HFFc6 (cell line): ENCODE measurements at places on chromosomes 2 and 18. TPM values are rescaled to one million over a fixed set of nuclear protein-coding genes. Genes with fewer than 3 reads are reported as not detected.

DNAJC5G gene
- total RNA-seq: not detected in 3 replicates

GALNT5 gene
- total RNA-seq: 44.3 and 60.4 TPM in 2 replicates

AQP12B gene
- not detected in 3 replicates for total RNA-seq

POTEJ gene
- not detected in 3 replicates for total RNA-seq

GPAT2 gene
- 3.1 to 41.1 TPM (median 7.0 TPM) in 3 replicates for total RNA-seq

ZBTB7C gene
- not detected in 3 replicates for total RNA-seq

DNA sequence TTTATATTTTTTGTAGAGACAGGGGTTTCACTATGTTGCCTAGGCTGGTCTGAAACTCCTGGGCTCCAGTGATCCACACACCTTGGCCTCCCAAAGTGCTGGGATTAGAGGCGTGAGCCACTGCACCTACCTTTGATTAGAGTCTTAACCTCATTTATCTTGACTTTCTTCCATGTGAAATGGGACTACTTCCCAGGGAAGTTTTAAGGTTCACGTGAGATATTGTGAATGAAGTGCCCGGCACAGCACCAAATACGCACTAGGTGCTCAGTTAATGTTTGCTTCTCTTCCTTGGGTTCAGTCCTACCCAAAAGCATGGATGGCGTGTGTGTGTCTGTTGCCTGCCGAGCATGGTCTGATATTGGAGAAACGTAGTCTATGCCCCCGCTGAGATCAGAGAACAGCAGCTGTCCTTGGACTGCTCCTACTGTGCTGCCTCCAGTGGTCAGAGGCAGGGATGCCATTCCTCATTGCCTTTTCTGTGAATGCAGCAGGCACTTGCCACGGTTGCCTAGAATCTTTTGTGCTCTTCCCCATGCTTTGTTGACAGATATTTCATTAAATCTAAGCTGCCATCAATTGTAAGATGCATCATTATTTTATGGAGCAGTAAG, 12.3 kb upstream of the TFCP2L1 start:
- DNase-seq: peak; percentile 26

DNA sequence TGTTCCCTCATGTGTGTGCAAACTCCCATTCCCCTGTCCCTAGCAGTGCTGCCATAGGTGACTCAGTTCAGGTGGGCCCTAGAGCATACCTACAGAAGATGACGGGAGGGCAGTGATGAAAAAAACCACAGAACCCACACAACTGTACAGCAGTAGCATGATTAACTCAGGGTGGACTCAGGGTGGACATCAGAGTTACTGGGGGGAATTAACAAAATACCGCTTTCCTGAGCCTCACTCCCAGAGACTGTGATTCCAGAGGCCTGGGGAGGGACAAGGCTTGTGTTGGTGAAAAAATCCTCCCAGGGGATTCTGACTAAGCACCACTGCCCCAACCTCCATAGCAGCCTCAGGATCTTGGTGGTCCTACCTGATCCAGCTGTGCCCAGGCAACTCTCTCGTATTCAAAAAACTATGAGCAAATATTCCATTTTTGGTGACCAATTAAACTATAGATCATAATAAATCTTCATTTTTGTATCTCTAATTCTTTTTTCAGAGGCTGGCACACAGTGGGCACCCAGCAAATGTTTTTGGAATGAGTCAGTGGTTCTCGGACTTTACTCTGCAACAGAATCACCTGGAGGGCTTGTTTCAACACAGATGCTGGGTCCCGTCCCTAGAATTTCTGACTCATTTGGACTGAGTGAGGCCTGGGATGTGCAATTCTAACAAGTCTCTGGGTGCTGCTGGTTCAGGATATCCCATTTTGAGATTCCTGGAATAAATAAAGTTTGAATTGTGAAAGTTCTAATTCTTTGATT, 84.1 kb upstream of the NABP1 start:
- DNase-seq: peak; percentile 60

- DNase-seq: no peak
Measured at GRCh38 chr2:74314107-74314506, 29.1 kb downstream of the SLC4A5 start.

- no peak for DNase-seq
Measured at GRCh38 chr2:235127931-235128330, 176.1 kb downstream of the SH3BP4 start.

GRCh38 chr2:183267148-183267827, 143.0 kb downstream of the NUP35 start:
- no peak for DNase-seq

DNA sequence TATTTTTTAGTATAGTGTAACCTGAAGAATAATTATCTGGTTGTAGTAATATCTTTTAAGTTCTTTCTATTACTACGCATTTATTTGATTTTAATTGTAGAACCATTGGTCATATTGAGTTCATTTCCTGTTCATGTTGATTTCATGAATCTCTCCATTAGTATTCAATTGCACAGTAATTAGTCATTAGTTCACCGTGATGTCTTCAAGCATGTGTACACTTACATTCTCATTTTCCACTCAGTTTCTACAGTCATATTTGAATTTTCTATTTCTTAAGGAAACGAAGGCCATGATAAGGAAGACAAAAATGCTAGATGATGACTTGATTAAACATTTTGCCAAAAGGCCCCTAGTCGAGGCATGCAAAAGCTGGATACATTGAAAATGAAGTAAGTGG, 333.7 kb upstream of the FANCL start:
- DNase-seq: no peak

- no peak for DNase-seq
Measured at GRCh38 chr2:18664421-18664820, 75.1 kb upstream of the NT5C1B start.

DNA sequence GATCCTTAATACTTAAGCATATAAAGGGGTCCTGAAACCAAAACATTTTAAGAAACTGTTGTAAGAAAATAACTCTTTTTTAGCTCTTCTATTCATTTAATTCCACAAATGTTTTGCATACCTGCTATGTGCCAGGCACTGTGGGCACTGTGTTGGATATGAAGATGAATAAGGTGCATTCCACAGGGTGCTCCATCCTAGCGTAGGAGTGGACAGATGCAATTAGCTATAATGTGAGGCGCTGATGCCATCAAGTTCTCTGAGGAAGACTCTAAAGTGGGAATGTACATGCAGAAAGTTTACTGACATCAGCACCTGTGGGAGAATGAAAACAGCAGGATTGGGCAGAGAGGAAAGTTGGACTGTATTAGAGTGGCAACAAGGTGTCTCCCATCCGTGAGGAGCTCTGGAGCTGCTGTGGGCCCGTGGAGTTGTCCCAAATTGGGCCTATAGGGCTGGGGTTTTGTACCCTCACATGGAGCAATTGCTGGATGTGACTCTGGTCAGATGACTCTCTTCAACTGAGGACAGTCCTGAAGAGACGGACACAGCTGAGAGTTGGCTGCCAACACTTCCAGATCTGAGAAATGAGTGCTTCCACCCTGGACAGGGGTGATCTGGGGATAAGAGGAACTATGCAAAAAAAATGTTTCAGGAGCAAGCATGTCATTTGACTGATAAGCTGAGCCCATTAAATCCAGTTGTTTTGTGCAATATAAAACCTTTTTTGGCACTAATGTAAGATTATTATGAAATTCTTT, 22.3 kb downstream of the CD8A start:
- no peak for DNase-seq

DNA sequence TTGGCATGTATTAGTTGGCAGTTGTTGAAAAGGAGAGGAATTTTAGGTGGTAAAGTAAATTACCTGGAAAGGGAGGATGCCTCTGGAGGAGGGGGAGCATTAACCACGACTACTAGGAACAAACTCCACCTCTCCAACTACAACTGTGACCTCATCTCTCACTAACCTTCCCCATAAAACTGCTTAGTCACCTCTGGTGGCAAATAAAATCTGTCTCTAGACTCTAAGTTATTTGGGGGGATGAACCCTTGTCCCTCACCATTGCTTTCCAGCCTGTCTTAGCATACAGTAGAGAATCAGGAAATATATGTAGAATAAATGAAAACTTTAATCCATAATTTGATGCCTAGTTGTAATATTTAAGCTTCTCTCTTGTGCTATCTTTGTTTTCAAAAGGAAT, 27.6 kb upstream of the MYO1B start:
- peak; percentile 67 for DNase-seq

DNA sequence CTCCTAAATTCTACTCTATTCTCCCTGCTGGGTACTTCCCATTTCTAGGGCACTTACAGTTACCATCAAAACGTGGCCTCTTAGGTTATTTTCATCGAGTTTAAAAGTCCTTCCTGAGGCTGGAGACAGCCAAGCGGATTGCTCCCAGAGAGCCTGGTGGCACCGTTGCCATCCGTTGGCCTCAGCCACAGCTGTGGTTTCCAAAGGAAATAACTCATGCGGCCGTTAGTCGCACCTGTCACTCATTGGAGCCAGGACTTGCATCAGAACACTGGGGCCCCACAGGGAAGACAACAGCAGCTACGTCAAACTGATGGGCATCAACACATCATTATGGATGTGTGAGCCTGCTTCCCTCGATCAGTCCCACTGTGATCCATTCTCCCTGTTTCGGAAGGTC, 453.4 kb downstream of the BCL11A start:
- DNase-seq: no peak

- no peak for DNase-seq
Measured at GRCh38 chr2:140929849-140930248, 1201.0 kb downstream of the LRP1B start.

DNA sequence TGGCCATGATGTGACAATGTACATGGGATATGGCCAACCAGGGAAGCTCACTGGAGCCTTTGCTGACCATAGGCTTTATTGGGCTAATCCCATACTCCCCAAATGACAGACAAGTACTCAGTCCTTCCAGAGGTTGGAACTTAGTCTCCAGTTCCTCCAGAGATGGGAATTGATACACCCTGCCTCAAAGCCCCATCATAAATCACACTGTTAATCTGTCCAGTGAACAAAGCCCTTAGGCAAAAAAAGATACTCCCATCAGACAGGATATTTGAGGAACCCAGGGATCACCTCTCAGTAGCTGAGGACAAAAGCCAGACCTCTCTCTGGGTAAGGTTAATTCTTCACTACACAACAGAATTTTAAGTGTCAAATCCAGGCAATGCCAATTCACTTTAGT, 247.5 kb upstream of the CDH20 start:
- DNase-seq: no peak

DNA sequence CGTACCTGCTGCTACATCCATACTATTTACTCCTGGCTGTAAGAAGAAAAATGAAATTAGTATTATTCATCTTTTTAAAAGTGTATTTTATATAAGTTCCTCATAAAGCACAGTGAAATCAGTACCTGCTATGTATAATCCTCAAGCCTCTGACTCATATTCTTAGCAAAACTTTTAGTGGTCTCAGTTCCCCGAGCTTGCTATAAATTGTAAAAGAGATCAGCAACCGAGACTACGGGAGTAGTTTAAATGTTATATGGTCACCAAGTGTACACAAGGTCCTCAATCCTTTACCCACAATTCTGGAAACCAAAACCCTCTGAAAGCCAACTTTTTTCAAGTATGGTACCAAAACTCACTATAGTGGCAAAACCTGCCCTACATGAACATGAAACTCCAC, 24.2 kb downstream of the PRPF40A start:
- DNase-seq: no peak

DNA sequence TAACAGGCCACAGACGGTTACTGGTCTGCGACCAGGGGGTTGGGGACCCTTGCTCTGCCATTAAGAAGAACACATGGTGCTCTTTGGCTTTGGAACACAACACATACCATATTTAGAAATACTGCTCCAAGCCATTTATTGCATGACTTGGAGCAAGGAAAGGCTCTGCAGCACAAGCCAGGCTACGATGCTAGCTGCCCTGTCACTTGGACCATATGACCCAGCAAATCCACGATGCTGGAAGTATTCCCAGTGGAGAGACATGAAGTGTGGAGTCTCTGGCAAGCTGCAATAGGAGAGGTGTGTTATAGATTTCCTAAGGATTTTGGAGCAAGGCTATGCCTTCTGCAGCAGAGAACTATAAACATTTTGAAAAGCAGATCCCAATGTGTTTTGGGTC, 171.2 kb downstream of the HAUS1 start:
- DNase-seq: no peak
